ENCODE measurements at places on chromosomes 1 and 21.
A peak's percentile ranks its signal among the peaks of the same experiment; 100 is the strongest.

GRCh38 chr1:21818656-21819055 lies 6.6 kb downstream of the LDLRAD2 start:
- no peak overlapping the region for H3K4me3 ChIP-seq
- no peak overlapping the region for H3K27ac ChIP-seq
- H3K36me3 ChIP-seq, result no peaks in the 10 kb centered on the region
- H3K27me3 ChIP-seq, result peaks cover 4% of the 10 kb centered on the region
- peaks cover 4% of the 10 kb centered on the region for H3K4me1 ChIP-seq
- DNase-seq, result peak; percentile 58

- DNase-seq, result peak; percentile 51
- peaks cover 83% of the 10 kb centered on the region for H3K4me1 ChIP-seq
- H3K4me3 ChIP-seq, result peak overlapping the region; percentile 1
These were observed 139.4 kb downstream of the DHRS3 start for GRCh38 chr1:12478612-12478985.

GRCh38 chr21:25375675-25376074 lies 231.6 kb downstream of the MRPL39 start:
- H3K27me3 ChIP-seq, result peaks cover 7% of the 10 kb centered on the region
- H3K27ac ChIP-seq, result no peak overlapping the region
- no peak overlapping the region for H3K4me3 ChIP-seq
- H3K4me1 ChIP-seq, result peaks cover 10% of the 10 kb centered on the region
- DNase-seq, result no peak
- H3K36me3 ChIP-seq, result no peaks in the 10 kb centered on the region

- H3K27me3 ChIP-seq, result no peaks in the 10 kb centered on the region
- H3K27ac ChIP-seq, result no peak overlapping the region
- H3K4me1 ChIP-seq, result no peaks in the 10 kb centered on the region
- DNase-seq, result no peak
- H3K36me3 ChIP-seq, result no peaks in the 10 kb centered on the region
- H3K4me3 ChIP-seq, result no peak overlapping the region
These were observed 23.4 kb upstream of the PDE9A start for GRCh38 chr21:42629933-42630589.

DNA sequence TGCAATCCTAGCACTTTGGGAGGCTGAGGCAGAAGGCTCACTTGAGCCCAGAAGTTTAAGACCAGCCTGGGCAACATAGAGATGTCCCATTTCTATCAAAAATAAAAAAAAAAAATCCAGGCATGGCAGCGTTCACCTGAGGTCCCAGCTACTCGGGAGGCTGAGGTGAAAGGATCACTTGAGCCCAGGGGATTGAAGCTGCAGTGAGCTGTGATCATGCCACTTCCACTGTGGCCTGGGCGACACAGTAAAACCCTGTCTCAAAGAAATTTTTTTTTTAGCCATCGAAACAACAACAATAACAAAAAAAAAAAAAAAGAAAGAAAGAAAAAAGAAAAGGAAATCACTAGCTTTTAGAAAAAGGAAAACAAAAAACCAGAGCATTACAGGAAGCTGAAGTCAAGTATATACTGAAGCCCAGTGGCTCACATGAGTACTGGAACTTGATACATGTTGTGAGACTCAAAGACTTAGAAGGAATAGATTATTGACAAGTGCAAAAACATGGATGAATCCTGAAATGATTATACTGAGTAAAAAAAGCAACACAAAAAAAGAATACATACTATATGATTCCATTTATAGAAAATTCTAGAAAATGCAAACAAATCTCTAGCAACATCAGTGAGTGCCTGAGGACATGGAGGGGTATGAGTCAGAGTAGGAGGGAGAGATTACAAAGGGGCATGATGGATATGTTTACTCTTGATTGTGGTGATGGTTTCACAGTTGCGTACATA lies 6.1 kb upstream of the RABGAP1L start:
- peak overlapping the region; percentile 69 for H3K27ac ChIP-seq
- no peaks in the 10 kb centered on the region for H3K36me3 ChIP-seq
- no peak for DNase-seq
- peaks cover 35% of the 10 kb centered on the region for H3K4me1 ChIP-seq
